ENCODE measurements at places on chromosomes 12 and 14.
A peak's percentile ranks its signal among the peaks of the same experiment; 100 is the strongest.

DNA sequence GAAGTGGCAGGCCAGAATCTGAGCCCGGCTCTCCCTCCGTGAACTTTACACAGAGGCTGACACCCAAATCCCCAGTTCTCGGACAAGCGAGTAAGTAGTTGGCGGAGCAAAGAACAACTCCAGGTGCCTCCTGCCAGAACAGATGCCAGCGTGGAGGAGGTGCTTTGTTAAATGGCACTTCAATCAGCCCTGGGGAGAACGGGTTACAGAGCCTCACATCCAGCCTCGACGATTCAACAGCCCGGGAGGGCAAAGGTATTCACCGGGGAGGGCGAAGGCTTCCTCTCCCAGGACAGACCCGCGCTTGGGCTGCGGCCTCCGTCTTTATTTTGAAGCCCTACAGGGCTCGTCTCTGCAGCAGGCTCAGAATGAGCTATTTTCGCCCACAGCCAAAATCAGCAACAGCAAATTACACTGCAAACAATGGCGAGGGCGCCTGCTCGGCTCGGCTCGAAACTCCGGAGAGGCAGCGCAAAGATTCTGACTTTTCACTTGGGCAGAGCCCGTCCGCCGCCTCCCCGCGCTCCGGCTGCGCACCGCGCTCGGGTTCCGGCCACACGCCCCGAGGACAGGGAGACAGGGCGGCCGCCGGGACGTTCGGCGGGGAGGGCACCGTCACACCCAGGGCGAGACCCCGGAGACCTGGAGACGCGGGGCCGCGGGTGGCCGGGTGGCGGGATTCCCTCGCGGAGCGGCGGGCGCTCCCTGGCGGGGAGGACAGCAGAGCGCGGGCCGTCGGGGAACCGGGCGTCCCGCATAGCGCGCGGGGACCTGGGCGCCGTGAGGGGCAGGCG, 811 bp downstream of the TMCC3 start:
- peak; percentile 79 for DNase-seq

GRCh38 chr12:100668945-100669536, 95.6 kb downstream of the GAS2L3 start:
- DNase-seq = peak; percentile 75

DNA sequence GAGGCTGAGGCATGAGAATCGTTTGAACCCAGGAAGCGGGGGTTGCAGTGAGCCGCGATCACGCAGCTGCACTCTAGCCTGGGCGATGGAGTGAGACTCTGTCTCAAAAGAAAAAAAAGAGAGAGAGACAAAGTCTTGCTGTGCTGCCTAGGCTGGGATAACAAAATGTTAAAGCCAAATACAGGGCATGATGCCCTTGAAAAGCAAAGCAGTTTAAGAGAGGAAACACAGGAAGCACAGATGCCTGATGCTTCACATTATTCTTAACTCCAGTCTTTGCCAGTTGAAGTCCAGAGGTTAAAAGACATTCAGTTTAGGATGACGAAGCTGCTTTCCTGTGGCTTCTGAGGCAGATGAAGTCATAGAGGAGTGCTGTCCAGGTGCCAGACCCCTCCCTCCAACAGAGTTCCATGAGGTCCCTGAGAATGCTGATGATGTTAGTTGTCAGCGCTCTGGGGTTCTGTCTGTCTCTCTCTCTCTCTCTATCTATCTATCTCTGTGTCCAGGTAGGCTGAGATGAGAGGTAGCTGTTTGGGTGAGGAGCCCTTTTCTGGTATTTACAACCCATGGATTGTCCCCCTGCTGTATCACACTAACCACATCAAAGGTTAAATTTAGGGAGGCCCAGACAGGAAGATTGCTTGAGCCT, 4.9 kb upstream of the MRPL52 start:
- peak; percentile 13 for DNase-seq

DNA sequence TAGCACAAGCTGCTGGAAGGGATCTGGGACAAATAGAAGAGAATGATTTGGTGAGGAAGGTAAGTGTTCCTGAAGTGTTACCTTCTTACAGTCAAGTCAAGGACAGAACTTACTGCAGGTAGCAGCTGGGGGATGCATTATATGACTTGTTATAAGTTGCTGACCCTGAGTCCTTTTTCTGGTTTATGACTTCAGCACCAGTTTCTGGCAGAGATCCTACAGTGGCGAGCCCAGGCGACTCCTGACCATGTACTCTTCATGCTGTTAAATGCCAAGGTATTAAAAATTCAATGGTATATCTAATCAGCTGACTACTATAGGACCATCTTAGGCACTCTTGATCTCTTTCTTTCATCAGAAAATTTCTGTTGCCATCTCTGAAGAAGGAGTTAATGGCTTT, 45.1 kb upstream of the ATF1 start:
- no peak for DNase-seq

Data from H7 (cell line).